ENCODE measurements at places on chromosomes 11 and 22.
A peak's percentile ranks its signal among the peaks of the same experiment; 100 is the strongest.

DNA sequence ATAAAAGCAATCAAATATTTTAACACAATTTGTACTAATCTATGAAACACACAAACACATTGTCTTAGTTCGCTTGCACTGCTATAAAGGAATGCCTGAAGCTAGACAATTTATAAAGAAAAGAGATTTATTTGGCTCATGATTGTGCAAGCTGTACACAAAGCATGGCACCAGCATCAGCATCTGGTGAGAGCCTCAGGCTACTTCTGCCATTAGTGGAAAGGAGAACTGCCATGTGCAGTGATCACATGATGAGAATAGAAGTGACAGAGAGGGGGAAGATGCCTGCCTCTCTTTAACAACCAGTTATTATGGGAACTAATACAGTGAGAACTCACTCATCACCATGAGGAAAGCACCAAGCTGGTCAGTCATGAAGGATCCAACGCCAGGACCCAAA, 105.1 kb downstream of the GUCY1A2 start:
- DNase-seq, result no peak

DNA sequence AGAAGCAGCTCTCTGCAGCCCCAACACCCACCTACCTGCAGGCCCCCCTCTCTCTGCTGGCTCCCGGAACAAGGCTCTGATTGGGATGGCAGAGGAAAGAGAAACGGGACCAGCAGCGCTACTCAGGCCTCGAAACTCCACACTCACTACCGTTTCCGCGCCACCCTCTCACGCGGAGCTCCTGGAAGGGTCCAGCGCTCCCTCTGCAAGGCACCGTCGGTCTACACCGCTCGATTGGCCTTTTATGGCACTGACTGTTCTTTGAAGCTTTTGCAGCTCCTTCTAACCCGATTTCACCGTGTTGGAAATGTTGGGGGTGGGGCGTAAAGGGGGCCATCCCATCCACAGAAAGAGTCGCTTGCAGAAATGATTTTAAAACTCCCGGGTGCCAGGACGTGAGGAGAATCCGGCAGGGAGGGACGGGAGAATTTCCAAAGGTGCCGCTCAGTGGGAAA, 323 bp upstream of the PANX1 start:
- DNase-seq, result no peak

DNA sequence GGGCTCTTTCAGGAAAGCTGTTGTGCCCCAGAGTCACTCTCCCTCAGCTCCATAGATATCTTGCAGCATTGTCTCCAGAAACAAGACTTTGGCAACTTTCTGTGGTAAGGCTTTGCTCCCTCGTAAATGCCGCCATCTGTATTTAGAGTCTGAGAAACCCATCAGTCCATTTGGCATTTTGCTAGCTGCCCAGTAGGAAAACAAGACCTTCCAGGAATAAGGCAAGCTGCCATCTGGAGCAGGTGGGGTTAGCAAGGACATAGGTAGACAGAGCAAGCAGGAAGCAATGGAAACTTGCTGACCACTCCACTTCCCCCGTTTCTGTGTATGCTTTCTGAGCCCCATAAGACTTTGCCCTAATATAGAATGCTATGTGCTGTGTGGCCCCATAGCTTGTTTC, 131.9 kb downstream of the SPATA19 start:
- no peak for DNase-seq

- no peak for DNase-seq
These were observed 31.0 kb upstream of the RFPL3 start for GRCh38 chr22:32326647-32327046.

GRCh38 chr11:45102810-45103621, 43.4 kb upstream of the PRDM11 start:
- peak; percentile 48 for DNase-seq

- no peak for DNase-seq
These were observed 790.0 kb upstream of the KIRREL3 start for GRCh38 chr11:127790592-127790991.

DNA sequence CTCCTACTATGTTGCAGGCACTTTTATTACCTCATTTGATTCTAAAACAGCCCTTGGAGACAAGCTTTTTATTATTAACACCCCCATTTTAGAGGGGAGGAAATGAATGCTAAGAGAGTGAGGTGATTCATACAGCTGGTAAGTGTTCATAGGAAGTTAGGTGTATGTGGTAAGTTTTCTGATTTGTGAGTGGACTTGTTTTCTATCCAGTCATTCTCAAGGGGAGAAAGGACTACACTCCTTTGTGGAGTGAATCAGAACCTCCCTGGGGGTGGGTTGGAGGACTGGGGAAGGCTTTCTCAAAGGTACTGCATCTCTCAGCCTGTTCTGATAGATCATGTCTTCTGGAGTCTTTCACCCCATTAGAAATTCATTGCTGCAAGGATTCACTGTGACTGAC, 23.5 kb downstream of the PKNOX2 start:
- DNase-seq, result no peak

- DNase-seq, result no peak
These were observed 8.7 kb upstream of the CARD18 start for GRCh38 chr11:105148241-105148640.

DNA sequence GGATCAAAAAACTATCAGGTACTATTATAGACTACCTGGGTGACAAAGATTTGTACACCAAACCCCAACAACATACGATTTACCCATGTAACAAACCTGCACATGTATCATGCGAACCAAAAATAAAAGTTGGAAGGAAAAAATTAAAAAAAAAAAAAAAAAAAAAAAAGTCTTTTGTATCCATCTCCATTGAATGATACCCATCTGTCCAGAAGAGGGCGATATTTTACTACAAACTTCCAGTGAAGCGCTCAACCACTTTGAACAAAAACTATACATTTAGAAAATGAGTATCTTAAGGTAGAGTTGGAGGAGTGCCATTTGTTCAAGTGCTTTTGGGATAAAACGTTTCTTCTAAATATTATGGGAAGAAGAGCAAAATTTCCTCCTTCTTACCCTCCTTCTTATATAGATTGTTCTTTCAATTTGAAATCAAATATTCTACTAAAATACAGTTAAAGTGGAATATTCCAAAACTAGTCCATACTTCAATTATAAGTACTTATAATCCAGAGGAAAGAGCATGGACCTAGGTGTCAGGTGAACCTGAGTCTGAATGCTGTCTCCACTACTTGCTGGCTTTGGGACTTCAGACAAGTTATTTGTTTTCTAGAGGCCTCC, 23.3 kb downstream of the ARL14EP start:
- DNase-seq, result peak; percentile 57

GRCh38 chr11:122156940-122157382, 40.9 kb upstream of the BLID start:
- no peak for DNase-seq

- no peak for DNase-seq
These were observed 102.4 kb downstream of the PRMT3 start for GRCh38 chr11:20489948-20490347.

GRCh38 chr11:35215945-35216344, 77.0 kb downstream of the CD44 start:
- no peak for DNase-seq

DNA sequence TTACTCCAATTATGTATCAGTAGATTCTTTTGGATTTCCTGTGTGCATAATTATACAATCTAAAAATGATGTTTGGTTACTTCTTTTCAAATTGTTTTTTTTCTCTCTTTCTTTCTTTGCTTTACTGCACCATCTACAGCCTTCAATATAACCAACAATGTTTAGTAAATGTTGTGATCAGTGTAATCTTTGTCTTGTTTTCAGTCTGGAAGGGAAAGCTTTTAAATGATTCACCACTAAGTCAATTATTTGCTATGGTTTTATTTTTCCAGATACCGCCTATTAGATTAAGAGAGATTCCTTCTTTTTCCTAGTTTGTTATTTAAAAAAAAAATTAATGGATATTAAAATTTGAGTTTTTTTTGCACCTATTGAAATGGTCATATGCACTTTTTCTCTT, 29.8 kb upstream of the ABTB2 start:
- no peak for DNase-seq

- DNase-seq, result no peak
These were observed 14.8 kb downstream of the PIWIL3 start for GRCh38 chr22:24759765-24760164.

- DNase-seq, result no peak
These were observed 4.4 kb upstream of the FBXO3 start for GRCh38 chr11:33778675-33779074.

GRCh38 chr22:49482811-49483210, 344.9 kb downstream of the BRD1 start:
- no peak for DNase-seq

- no peak for DNase-seq
These were observed 562 bp downstream of the ZBED4 start for GRCh38 chr22:49853981-49854831.

DNA sequence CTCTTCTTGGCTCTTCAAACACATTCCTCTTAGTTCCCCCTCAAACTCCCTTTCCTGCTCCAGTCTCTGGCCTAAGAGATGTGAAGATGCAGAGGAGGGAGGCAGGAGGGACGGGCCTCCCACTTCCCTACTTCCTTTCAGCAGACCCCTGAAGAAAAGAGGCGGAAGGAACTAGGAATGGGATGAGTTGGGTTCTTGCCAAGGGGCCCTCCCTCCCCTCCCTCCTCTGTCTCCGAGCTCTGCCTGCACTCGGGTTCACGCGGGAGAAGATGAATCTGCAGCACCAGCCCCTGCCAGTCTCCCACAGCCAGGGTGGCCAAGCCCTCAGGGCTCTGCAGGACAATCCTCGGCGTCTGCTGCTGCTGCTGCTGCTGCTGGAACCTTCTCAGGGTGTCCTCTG, 24.3 kb upstream of the PKNOX2 start:
- no peak for DNase-seq

GRCh38 chr11:95322539-95322938, 91.5 kb upstream of the SESN3 start:
- DNase-seq, result no peak

DNA sequence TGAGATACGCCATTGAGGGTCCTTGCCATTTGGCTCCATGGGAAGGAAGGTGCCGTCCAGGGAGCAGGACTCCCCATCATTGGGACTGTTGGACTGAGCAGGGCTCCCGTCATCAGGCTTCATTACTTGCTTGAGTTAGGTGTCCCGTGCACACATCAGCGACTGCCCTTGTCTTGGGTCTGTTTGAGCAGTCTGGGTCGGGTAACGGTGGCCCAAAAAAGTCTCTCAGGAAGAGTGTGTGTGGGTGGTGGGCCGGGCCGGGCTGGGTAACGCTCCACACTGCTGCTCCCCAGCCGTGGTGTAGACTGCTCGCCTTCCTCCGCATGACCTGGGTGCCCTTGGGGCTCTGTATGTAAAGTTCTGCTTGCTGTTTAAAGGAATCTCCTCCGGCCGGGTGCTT, 293.5 kb downstream of the TBC1D22A start:
- no peak for DNase-seq

- no peak for DNase-seq
These were observed 37.8 kb downstream of the SCGB1A1 start for GRCh38 chr11:62456630-62457029.

GRCh38 chr11:63909591-63910506, 7.1 kb downstream of the RCOR2 start:
- no peak for DNase-seq

GRCh38 chr11:61728940-61729219, 23.6 kb upstream of the MYRF start:
- DNase-seq, result no peak

GRCh38 chr11:68584097-68584496, 100.2 kb upstream of the GAL start:
- DNase-seq, result peak; percentile 20

DNA sequence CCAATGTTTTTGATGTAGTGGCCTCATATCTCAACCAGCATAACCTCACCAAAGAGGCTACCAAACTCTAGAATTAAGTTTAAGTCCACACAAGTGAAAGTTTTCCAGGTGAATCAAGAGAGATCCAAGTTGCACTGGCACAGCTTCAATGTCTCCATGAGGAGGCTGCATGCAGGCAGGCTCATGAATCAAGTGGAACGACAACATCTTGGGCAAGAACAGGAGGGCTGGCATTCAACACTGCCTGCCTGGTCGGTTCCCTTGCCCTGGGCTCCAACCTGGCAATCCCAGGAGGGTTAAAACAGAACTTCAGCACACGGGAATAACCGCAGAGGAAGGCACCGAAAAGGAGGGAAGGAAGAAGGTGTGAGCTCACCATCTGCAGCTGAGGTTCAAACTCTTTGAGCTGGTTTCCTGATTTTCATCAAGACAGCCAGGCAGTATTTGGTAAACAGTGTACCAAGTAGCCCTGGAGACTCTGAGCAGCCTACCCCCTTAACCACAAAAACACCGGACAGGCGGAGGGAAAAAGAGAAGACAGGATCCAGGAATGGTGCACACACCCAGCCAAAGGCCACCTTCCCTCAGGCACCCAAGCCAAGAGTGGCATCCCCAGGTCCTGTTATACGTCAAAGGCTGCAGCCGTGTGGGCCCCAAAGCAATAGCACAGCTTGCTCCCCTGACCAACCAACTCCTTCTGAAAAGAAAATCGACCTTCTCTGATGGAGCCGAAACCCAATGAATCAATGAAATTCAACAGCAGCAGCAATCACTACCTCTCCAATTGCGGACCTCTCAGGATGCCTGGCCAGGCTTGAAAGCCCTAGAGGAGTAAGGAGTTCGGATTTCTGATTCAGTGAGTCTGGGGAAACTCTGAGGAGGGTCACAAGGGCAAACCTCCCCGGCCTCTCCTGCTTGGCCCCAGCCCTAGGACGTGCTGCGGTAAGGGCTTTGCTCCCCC, 1.3 kb downstream of the PACSIN2 start:
- DNase-seq, result no peak

GRCh38 chr11:105811242-105811641, 201.4 kb downstream of the GRIA4 start:
- no peak for DNase-seq

DNA sequence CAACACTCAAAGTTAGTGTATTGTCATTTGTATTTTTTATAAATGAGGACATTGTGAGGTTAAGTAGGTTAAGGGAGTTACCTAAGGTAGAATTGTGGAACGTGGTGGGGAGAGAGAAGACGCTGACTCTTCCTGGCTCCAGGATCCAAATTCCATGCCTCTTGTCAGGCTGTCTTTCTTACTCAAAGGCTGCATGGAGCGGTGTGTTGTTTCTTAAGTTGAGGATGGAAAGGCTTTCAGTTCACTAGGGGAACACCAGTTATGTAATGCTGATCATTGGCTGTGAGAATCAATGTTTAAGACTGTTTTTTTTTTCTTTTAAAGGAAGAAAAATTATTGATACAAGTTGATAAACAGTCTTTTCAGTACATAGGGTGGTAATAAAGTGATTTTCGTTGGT, 2.9 kb downstream of the UBE2L3 start:
- DNase-seq, result no peak

DNA sequence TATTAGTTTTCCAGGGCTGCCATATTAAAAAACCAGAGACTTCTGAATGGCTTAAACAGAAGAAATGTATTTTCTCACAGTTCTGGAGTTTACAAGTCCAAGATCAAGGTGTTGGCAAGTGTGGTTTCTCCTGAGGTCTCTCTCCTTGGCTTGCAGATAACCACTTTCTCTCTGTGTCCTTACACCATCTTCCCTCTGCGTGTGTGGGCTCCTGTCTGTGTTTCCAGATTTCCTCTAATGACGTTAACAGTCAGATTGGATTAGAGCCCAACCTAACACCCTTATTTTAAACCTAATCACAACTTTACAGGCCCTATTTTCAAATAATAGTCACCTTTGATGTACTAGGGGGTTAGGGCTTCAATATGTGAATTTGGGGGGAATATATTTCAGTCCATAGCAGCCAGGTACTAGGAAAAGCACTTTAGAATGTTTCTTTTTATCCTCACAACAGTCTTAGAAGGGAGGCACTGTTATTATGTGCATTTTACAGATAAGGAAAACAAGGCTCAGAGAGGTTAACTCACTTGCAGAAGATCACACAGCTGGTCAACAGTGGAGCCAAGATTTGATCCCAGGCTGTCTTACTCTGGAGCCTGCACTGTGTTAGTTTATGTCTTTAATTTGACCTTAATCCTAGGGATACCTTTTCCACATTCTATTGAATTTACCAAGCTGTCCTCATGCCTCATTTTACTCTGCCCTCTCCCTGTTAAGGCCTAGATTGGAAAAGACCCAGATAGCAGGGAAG, 116.4 kb upstream of the CRYBB3 start:
- DNase-seq, result no peak
